PC-3 (cell line): ENCODE measurements at places on chromosomes 3 and 15. TPM values are rescaled to one million over a fixed set of nuclear protein-coding genes. Genes with fewer than 3 reads are reported as not detected.

- peaks cover 27% of the 10 kb centered on the region for H3K4me1 ChIP-seq
- no peak overlapping the region for H3K27ac ChIP-seq
- no peak overlapping the region for H3K4me3 ChIP-seq
- no peaks in the 10 kb centered on the region for H3K27me3 ChIP-seq
These were observed 85.9 kb upstream of the PLXNA1 start for GRCh38 chr3:126896968-126897367.

DNA sequence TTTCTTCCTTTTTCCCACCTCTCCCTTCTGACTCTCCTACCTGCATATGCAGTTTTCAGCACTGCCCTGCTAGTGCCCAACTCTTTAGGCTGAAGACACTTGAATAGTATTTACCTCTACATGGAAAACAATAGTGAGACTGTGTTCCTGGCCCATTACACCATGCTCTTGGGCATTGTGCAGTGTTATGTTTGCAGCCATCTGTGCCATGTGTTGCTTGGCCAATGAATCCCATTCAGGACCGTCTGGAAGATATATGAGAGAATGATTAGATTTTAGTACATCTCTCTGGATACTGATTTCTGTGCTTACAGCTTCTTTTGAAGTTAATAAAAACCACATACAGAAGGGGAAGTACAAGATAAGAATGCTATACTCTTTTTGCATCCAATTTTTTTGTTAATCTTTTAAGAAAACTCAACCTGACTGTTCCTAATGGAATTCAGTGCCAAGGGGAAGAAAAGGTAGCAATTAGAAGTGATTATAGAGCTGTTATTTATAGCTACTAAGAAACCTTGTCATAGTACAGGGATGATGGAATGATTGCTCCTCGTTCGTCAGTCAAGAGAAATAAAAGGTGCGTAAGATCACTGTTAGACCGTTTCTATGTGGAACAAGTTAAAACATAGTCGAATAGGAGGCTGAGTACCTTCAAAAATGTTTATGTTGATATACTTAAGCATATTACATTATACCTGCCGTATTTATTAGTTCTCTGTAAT, 58.9 kb downstream of the TMEM41A start:
- no peaks in the 10 kb centered on the region for H3K4me1 ChIP-seq
- H3K4me3 ChIP-seq: no peak overlapping the region
- H3K27me3 ChIP-seq: no peaks in the 10 kb centered on the region
- no peak for DNase-seq

GRCh38 chr3:184796551-184796950, 15.4 kb upstream of the VPS8 start:
- no peak for DNase-seq
- H3K36me3 ChIP-seq: no peaks in the 10 kb centered on the region
- no peak overlapping the region for H3K27ac ChIP-seq
- peaks cover 29% of the 10 kb centered on the region for H3K27me3 ChIP-seq

DNA sequence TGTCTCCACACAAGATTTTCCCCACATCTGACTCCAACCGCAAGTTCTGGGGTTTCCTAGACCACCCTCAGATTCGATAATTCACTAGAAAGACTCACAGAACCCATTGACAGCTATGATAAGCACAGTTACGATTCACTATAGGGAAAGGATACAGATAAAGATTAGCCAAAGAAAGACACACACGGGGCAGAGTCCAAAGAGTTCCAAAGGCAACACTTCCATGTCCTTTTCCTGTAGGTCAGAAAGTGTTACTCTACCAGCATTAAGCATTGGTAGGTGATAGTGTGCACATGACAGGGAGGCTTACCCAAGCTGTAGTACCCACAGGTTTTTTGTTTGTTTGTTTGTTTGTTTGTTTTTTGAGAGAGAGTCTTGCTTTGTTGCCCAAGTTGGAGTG, 48.1 kb downstream of the PHLDB2 start:
- no peaks in the 10 kb centered on the region for H3K27me3 ChIP-seq
- DNase-seq: no peak
- H3K27ac ChIP-seq: no peak overlapping the region

DNA sequence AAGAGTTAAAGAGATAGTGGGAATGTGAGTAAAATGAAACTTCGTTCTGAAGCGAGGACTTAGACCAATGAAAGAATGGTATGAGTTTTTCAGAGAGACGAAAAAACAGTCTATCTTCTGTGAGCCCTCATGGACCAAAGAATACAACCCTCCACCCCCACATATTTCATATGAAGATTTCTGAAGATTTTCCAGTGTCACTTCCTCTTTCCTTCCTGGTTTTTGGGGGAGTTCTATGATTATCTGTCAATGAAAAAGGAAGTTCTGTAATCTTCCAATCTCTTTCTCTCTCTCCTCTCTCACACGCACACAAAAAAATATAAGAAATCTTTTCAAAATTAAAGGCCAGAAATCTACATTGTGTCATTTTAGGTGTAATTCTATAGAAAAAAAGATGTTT, 27.7 kb downstream of the CMSS1 start:
- no peak for DNase-seq
- no peaks in the 10 kb centered on the region for H3K27me3 ChIP-seq
- no peaks in the 10 kb centered on the region for H3K36me3 ChIP-seq
- H3K4me3 ChIP-seq: no peak overlapping the region

DNA sequence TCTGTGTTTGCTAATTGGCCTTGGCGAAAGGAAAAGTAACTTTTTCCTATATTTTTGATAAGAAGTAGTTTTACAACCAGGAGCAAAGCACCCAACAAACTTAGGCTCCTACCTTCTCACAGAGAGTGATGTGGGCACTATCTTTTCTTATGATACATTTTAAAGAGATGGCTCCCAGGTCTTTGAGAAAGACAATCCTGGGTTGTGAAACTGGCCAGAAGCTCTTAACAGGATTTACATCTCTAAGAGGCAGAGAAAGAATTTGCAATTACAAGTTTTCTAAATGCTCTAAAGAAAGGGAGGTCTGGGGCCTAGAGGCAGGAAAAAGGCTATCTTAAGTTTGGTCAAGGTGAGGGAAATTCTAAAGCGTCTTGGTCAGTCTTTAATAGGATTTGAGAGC, 609.7 kb downstream of the VGLL3 start:
- H3K27ac ChIP-seq: no peak overlapping the region
- H3K36me3 ChIP-seq: no peaks in the 10 kb centered on the region
- no peak for DNase-seq

DNA sequence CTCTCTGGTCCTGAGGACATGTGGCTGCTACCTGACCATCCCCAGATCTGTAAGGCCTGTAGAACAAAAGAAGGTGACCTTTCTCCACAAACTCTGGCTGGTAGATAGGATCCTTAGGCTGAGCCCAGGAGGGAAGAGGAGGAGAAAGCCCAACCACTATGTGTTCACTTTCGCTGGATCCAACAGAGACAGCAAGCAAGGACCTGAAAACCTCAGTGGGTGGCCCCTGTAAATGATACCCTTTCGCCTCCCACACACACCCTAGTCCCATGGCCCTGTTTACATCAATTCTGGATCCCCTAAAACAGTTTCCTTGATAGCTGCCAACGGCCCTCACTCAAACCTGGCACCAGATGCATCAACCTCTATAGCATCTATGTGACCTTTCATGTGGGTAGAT, 22.4 kb downstream of the CCDC12 start:
- H3K36me3 ChIP-seq: peaks cover 9% of the 10 kb centered on the region
- no peak overlapping the region for H3K4me3 ChIP-seq
- no peak for DNase-seq
- no peaks in the 10 kb centered on the region for H3K27me3 ChIP-seq

DNA sequence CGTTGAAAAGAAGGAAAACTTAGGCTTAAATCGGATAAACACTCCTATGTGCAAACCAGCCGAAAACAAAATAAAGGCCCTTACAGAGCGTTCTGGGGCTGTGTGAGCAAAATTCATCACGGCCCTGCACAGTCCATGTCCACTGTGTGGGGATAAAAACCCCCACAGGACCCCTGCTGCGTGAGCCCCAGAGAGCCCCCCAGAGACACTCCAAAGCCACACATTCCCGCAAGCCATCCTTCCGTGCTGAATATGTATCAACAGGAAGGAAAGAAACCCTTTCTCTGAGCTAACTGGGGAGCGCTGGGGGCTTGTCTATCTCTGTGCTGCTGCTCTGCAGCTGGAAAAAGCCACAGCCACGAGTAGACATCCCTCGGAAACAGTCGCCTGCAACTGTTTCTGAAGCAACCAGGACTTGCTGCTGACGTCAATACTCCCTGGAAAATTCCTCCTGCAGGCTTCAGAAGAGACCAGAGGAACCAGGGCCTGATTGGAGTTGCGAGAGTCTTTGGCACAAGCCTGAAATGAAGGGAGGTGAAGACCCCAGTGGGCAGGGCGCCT, 72.7 kb downstream of the NUP210 start:
- no peak overlapping the region for H3K4me3 ChIP-seq
- no peaks in the 10 kb centered on the region for H3K27me3 ChIP-seq
- H3K4me1 ChIP-seq: no peaks in the 10 kb centered on the region; the same call in 1 of the 2 replicates
- peaks cover 13% of the 10 kb centered on the region; the same call in 1 of the 2 replicates for H3K36me3 ChIP-seq
- DNase-seq: no peak

- H3K4me3 ChIP-seq: peak overlapping the region; percentile 40; the same call in 1 of the 2 replicates
- DNase-seq: peak; percentile 95
- H3K4me1 ChIP-seq: peaks cover 23% of the 10 kb centered on the region
- H3K36me3 ChIP-seq: no peaks in the 10 kb centered on the region
These were observed 10.7 kb downstream of the PDE8A start for GRCh38 chr15:84992157-84992944.

- peaks cover 18% of the 10 kb centered on the region for H3K27me3 ChIP-seq
- no peaks in the 10 kb centered on the region for H3K36me3 ChIP-seq
- no peak overlapping the region for H3K4me3 ChIP-seq
- no peak overlapping the region for H3K27ac ChIP-seq
- no peaks in the 10 kb centered on the region for H3K4me1 ChIP-seq
- DNase-seq: no peak
These were observed 267.3 kb upstream of the LRRFIP2 start for GRCh38 chr3:37441689-37442088.

DNA sequence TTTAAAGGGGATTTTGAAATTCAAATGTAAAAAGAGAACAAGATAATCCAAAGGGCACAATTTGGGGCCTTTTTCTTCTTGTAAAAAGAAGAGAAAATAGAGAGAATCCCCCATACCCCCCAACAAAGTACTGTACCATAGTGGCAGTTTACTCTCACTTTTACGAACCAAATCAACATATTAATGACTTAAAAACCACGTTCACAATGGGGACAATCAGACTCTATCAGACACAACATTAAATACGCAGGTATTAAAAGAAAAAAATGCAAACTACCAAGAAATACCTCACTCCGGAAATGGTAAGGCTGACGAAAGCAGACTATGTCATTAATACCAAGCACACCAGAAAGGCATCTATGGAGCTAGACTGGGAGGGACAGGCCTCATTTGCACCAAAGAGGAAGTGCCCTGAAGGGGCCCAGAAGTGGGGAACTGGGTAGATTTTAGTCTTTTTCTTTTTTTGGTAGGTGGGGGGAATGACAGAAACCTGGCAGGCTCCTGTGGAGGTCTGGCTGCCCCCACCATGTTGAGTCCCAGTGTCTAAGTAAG, 134.3 kb downstream of the TIGIT start:
- H3K4me3 ChIP-seq: no peak overlapping the region
- H3K36me3 ChIP-seq: no peaks in the 10 kb centered on the region
- no peaks in the 10 kb centered on the region for H3K4me1 ChIP-seq
- peaks cover 6% of the 10 kb centered on the region; the same call in 1 of the 2 replicates for H3K27me3 ChIP-seq

GRCh38 chr3:140455521-140456214, 222.2 kb upstream of the TRIM42 start:
- no peak overlapping the region for H3K4me3 ChIP-seq
- H3K36me3 ChIP-seq: no peaks in the 10 kb centered on the region
- no peaks in the 10 kb centered on the region for H3K27me3 ChIP-seq
- H3K4me1 ChIP-seq: no peaks in the 10 kb centered on the region
- H3K27ac ChIP-seq: no peak overlapping the region

- DNase-seq: no peak
- no peaks in the 10 kb centered on the region for H3K36me3 ChIP-seq
- no peaks in the 10 kb centered on the region for H3K27me3 ChIP-seq
- no peak overlapping the region for H3K27ac ChIP-seq
These were observed 30.0 kb downstream of the NBEAL2 start for GRCh38 chr3:47009225-47010110.

DNA sequence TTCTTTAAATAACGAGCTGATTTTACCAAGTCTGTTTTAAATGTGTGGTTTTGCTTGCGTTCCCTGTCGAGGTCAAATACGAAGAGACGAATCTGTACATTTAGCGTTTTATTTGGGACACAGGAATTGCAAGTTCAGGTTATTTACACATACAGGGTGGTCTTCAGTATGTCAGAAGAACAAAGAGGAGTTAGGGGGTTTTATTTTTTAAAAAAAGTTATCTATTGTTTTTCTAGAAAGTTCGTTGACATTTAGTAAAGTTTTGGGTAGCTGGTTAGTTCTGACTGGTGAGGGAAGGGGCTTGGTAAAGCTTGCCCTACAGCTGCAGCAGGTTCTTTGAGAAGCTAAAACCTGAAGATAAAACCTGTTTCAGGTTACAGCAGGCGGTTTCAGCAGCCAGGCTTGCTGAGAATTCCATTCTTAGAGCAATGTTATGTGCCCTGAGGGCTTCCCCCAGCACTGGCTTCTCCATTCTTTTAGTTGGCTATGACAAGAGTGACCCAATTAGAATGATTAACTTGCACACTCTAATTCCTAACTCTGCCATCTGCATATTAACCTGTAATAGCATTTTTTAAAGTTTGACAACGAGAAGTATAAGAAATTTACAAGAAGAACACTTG, 815 bp upstream of the ZNF280D start:
- no peak overlapping the region for H3K4me3 ChIP-seq
- no peak overlapping the region for H3K27ac ChIP-seq
- peaks cover 25% of the 10 kb centered on the region for H3K4me1 ChIP-seq
- H3K27me3 ChIP-seq: no peaks in the 10 kb centered on the region
- no peaks in the 10 kb centered on the region for H3K36me3 ChIP-seq

DNA sequence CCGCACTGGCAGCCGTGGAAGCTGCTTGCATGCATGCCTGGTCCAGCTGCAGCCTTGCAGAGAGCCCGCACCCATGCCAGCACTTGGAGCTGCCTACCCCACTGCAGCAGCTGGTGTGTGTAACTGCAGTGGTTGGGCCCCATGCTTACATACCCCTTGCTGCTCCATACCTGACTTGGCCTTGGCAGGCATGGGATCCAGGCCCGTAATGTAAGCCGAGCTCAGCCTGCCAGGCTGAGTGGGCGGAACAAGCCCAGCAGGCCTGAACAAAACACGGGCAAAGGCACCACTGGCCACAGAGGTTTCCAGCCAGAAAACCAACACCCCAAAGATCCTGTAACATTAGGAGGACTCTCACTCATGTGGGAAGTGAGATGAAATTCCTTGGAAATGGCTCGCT, 48.3 kb downstream of the SLC6A20 start:
- no peak overlapping the region for H3K27ac ChIP-seq
- H3K4me1 ChIP-seq: no peaks in the 10 kb centered on the region
- no peak overlapping the region for H3K4me3 ChIP-seq
- no peak for DNase-seq
- H3K27me3 ChIP-seq: no peaks in the 10 kb centered on the region

Gene BSN
- total RNA-seq: 0.80 and 0.92 TPM in 2 replicates

Gene METTL6
- 22.4 and 27.5 TPM in 2 replicates for total RNA-seq

Gene FAM131A
- total RNA-seq: 21.9 and 24.2 TPM in 2 replicates

Gene LSAMP
- 0.15 TPM in 1 of 2 replicates, not detected in the other for total RNA-seq

Gene SYNPR
- total RNA-seq: not detected in 2 replicates

Gene COMMD2
- total RNA-seq: 22.7 and 24.8 TPM in 2 replicates

Gene SPTSSB
- 78.0 and 144 TPM in 2 replicates for total RNA-seq

Gene CLEC3B
- total RNA-seq: 1.8 TPM in 1 of 2 replicates, not detected in the other

Gene CCDC33
- total RNA-seq: 0.77 TPM in 1 of 2 replicates, not detected in the other

Gene ZNF662
- 0.04 TPM in 1 of 2 replicates, not detected in the other for total RNA-seq

Gene SAMD7
- not detected in 2 replicates for total RNA-seq
